ENCODE measurements at places on chromosomes 5 and 9. TPM values are rescaled to one million over a fixed set of nuclear protein-coding genes. Genes with fewer than 3 reads are reported as not detected.
A peak's percentile ranks its signal among the peaks of the same experiment; 100 is the strongest.

DNA sequence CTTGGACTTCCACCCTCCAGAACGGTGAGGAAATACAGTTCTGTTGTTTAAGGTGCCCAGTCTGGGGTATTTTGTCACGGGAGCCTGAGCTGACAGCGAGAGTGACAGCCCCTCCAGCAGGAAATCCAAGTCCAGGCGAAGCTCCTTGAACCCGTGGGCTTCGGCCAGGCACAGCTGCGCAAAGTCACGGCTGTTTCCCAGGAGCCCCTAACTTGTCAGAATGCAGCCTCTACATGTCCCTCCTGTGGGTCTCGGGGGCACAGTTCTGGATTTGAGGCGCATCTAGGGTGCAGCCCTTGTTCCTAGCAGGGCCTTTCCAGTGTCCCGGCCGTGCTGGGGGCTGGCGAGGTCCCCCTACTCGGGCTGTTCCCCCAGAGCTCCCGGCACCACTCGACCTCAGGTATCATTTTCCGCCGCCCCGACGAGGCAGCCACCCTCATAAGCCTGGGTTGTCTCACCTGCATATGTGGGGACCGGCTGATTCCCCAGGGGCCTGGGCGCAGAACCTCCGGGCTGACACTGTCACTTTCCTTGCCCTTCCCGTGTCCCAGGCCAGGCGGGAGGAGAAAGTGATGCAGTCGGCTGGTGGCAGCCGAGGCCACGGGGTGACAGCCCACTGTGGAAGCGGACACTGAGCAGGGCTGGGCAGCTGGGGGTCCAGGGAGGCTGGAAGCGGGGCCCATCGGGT is 4.5 kb downstream of the LCN8 start:
- H3K36me3 ChIP-seq: no peaks in the 10 kb centered on the region
- H3K4me1 ChIP-seq: peaks cover 45% of the 10 kb centered on the region
- no peak overlapping the region for H3K27ac ChIP-seq
- no peak for DNase-seq
- no peak overlapping the region for H3K4me3 ChIP-seq
- H3K27me3 ChIP-seq: no peaks in the 10 kb centered on the region

PPP2R2B gene
- total RNA-seq: not detected

- H3K4me1 ChIP-seq: no peaks in the 10 kb centered on the region
- H3K27ac ChIP-seq: no peak overlapping the region
- no peak for DNase-seq
- no peaks in the 10 kb centered on the region for H3K27me3 ChIP-seq
- no peaks in the 10 kb centered on the region for H3K36me3 ChIP-seq
Observed at GRCh38 chr5:86152988-86153560, 464.7 kb upstream of the COX7C start.

DNA sequence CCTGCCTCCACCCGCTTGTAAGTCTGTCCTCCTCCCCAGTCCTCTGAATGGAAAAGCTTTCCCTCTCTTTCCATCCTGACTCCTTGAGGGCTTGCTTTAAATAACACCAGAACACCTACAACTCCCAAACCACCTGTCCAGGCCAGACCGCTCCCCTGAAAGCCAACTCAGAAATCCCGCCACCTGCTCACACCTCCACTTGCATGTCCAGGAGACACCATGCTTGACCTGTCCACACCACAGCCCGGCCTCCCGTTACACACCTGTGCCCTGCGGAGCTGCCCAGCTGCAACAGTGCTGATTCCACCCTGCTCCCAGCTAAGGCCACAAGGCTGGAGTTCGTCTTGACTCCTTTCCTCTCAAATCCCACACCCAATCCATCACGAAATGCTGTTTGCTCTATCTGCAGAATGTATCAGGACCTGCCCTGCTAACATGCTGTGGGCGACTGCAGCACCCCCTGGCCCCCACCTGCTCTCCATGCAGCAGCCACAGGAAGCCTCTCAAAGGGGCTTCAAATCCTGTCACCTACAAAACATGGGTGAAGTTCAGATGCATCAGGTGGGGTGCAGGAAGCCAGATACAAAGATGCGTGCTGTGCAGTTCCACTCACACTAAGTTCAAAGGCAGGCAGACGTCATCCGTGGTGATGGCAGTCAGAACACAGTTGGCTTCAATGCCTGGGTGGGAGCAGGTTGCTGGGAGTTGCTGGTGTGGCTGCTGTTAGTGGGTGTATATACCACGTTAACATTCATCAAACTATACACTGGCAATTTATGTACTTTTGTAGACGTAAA is 166.0 kb downstream of the ROR2 start:
- no peaks in the 10 kb centered on the region for H3K27me3 ChIP-seq
- peaks cover 12% of the 10 kb centered on the region for H3K36me3 ChIP-seq
- no peak overlapping the region for H3K27ac ChIP-seq
- H3K4me3 ChIP-seq: no peak overlapping the region

ADRB2 gene
- total RNA-seq: 0.04 TPM

GRCh38 chr9:88578121-88579049 is 43.4 kb downstream of the NXNL2 start:
- no peak overlapping the region for H3K4me3 ChIP-seq
- H3K27ac ChIP-seq: no peak overlapping the region
- no peaks in the 10 kb centered on the region for H3K36me3 ChIP-seq
- peaks cover 7% of the 10 kb centered on the region for H3K4me1 ChIP-seq
- DNase-seq: peak; percentile 78
- peaks cover 23% of the 10 kb centered on the region for H3K27me3 ChIP-seq

DNA sequence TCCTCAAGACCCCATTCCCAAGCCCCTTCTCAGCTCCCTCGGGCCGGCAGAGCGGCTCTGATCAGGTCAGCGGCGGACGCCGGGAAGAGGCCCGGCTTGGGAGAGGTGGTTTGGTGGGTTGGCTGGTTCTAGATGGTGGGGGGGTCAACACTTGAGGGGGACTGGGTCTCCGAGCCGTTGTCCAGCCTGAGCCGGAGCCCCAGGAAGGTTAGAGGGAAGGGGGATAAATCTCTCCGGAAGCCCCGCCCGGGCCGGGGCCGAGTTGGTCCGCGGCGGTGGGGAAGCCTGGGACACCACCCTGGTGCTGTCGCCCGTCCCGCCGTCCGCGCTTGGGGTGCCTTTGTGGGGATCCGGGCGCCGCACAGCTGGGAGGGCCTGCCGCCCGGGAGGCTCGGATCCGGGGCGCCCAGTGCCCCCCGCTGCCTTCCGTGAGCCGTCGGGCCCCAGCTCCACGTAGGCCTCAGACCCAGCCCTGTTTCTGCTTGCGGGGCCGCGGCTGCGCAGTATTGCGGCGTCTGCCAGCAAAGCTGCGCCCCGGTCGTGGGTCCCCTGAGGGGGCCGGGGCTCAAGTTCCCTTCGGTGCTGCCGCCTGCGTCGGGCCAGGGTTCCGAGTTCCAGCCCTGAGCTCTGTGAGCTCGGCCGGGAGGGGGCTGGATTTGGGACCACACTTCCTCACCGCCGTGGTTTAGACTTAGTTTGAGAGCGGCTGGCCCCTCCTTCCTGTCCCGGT is 542 bp upstream of the TRIM52 start:
- peak; percentile 57 for DNase-seq
- peaks cover 25% of the 10 kb centered on the region for H3K36me3 ChIP-seq
- H3K4me3 ChIP-seq: peak overlapping the region; percentile 98
- peak overlapping the region; percentile 99 for H3K27ac ChIP-seq
- no peaks in the 10 kb centered on the region for H3K27me3 ChIP-seq

DNA sequence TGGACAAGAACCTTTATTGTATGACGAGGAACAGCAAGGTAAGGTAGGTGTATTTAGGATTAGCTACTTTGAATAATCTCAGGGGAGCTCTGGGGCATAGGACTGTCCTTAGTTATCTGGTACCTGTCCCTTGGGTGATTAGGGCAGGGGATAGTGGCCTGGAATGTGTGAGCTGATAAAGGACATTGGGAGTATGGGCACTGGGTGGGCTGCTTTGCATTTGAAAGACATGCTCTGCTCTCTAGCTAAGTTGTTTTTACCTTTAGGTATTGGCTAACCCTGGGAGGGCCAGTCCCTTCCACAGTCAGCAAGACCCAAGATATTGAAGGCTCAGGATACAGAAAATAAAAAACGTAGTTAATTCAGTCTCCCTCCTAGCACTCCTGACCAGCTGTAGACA is 282.8 kb upstream of the C9orf72 start:
- no peak overlapping the region for H3K27ac ChIP-seq
- H3K4me3 ChIP-seq: no peak overlapping the region
- H3K36me3 ChIP-seq: no peaks in the 10 kb centered on the region
- no peaks in the 10 kb centered on the region for H3K27me3 ChIP-seq
- no peak for DNase-seq

GRCh38 chr5:133907075-133907474 is 61.4 kb downstream of the C5orf15 start:
- H3K27me3 ChIP-seq: no peaks in the 10 kb centered on the region
- DNase-seq: no peak
- no peak overlapping the region for H3K27ac ChIP-seq
- H3K36me3 ChIP-seq: no peaks in the 10 kb centered on the region
- H3K4me1 ChIP-seq: peaks cover 41% of the 10 kb centered on the region

DNA sequence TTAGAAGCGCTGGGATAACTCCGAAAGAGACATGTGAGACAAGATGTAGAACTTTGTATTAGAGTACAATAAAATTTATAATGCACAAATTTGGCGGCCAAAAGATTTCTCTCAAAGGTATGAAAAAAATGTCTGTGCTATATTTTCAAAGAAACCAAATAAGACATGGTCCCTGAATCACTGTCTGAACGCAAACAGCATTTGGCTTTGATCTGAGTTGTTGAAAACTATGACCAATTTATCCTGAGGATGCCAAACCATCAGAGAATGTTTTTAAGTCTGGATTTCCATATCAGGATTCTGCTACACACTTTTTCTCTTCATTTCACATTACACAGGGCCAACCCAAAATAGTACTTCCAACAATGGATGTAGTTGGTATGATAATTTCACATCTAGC is 9.9 kb upstream of the GLIS3 start:
- no peak for DNase-seq
- no peaks in the 10 kb centered on the region for H3K36me3 ChIP-seq
- H3K4me3 ChIP-seq: no peak overlapping the region
- H3K27me3 ChIP-seq: no peaks in the 10 kb centered on the region
- H3K27ac ChIP-seq: no peak overlapping the region

DNA sequence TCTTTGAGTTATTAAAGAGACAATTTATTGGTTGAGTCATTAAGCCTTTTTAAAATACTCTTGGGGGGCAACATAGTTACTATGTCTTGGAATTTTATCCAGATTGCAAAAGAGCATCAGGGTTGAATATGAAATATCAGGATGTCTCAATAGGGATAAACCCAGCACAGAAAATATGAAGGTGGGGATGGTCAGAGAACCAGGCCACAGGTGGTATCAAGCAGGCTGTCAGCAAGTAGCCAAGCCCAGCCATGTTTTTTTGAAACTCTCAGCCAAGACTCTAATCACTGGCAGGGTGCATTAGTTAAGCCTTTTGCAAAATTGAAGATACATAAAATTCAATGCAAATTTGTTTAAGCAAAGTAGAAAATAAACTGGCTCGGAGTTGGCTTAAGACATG is 468.9 kb downstream of the DTWD2 start:
- no peak overlapping the region for H3K4me3 ChIP-seq
- DNase-seq: no peak
- H3K27ac ChIP-seq: no peak overlapping the region
- no peaks in the 10 kb centered on the region for H3K27me3 ChIP-seq
- no peaks in the 10 kb centered on the region for H3K4me1 ChIP-seq
- no peaks in the 10 kb centered on the region for H3K36me3 ChIP-seq

GRCh38 chr5:29983528-29984155 is 1209.8 kb upstream of the CDH6 start:
- H3K4me3 ChIP-seq: no peak overlapping the region
- H3K36me3 ChIP-seq: no peaks in the 10 kb centered on the region
- no peak for DNase-seq

KCTD16 gene
- not detected for total RNA-seq

Measured in K562 (cell line).